ENCODE measurements at places on chromosomes 11 and 22.

DNA sequence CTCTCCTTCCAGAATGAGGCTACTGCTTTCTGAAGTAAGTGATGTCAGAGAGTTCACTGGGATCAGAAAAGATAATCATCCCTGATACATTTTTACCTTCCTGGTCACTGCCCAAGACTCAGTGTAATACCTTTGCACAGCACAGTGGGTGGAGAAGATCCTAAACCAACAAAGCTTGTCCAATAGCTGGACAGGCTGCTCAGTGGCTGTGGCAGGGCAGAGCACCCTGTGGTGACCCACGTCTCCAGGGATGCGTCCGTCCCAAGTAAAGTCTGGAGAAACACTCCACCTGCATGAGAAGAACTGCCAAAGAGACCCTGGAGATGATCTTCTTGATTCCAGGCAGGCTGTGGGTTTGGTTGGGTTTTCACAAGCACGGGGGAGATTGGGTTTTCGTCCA is 31.0 kb upstream of the TLCD5 start:
- no peak for DNase-seq

- DNase-seq: no peak
Measured at GRCh38 chr11:84740050-84740449, 887.1 kb downstream of the DLG2 start.

GRCh38 chr11:125063429-125064043 is 431 bp downstream of the SLC37A2 start:
- DNase-seq: no peak

GRCh38 chr11:132734217-132734616 is 798.1 kb downstream of the OPCML start:
- DNase-seq: no peak

- no peak for DNase-seq
Measured at GRCh38 chr11:130451231-130452019, 3.0 kb downstream of the ADAMTS15 start.

DNA sequence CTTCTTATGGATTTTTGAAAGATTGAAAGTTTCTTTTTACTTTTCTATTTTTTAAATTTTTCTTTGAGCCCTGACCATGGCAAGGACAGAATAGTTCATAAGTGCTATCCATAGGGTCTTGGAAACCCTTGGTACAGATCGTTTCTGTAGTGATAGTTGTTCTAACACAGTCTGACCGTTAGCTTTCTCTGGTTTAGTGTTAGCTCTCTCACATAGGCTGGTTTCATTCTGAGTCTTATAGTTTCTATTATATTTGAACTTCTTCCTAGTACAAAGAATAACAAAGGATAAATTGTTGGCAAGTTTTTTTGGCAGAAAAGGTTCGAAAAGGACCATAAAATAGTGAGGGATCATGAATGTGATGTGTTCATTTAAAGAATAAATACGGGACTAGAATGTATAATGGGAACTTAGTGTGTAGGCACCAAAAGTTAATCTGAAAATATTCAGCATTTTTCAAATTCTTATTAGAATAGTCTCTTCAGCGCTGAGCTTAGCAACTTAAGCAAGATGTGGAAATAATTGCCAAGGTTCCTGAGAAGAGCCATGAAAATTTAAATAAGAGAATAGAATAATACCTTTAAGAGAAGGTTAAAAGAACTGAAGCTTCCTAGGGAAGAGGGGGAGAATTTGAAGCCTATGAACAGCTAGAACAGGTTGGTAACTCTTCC is 24.1 kb downstream of the FDX1 start:
- no peak for DNase-seq

DNA sequence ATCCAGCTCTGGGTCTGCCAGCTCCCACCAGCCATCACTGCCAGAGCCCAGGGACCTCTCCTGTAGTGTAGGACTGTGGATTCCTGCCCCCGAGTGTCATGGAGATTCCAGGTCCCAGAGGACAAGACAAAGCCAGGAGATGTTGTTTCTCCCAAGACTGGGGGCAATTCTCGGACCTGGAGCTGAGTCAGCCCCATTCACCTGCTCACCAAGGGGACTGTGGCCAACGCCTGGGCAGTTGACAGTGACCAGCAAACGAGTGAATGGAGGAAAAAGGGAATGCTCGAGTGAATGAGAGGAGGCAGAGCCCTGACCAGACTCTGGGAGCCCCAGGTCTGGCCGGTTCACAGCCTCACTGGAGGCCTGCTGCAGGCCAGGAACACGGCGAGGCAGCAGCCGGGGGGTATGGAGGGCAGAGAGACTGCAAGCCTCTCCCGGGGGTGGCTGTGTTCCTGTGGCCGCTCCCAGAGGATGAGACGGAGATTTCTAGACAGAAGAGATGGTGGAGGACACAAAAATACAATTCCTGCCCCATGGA is 61.3 kb upstream of the PRR5 start:
- no peak for DNase-seq

- no peak for DNase-seq
Measured at GRCh38 chr11:68772936-68773335, 21.6 kb upstream of the TESMIN start.

GRCh38 chr11:69131121-69131566 is 24.6 kb upstream of the SMIM38 start:
- no peak for DNase-seq

- DNase-seq: no peak
Measured at GRCh38 chr22:24965822-24966626, 13.5 kb downstream of the KIAA1671 start.

DNA sequence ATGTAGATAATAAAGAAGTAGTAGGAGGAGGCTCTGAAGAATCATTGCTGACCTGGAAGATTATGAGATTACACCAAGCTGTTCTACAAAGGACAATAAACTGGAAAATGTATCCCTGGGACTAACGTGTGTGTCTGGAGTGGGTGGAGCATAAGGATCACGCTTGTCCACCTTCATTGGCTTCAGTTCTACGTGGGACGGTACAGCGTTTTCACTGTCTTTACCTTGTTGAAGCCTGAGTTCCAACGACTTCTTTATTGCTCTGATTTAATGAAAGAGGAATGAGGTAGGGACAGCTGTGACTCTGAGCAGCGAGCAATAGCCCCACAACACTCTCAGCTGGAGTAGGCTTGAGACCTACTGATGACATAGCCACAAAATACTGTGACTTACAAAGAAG is 87.0 kb downstream of the ARHGAP42 start:
- no peak for DNase-seq

GRCh38 chr11:1390569-1391164 is 933 bp downstream of the BRSK2 start:
- DNase-seq: no peak

- DNase-seq: no peak
Measured at GRCh38 chr22:30305519-30305905, 16.2 kb upstream of the CASTOR1 start.
